Dorsolateral prefrontal cortex (tissue), 122 donors: ENCODE measurements at places on chromosomes 2 and 18.

GRCh38 chr2:237895544-237896506 lies 36.4 kb downstream of the RAMP1 start:
- DNase-seq = peak; percentile 72

GRCh38 chr2:118980573-118980972 lies 38.6 kb downstream of the MARCO start:
- DNase-seq = no peak

DNA sequence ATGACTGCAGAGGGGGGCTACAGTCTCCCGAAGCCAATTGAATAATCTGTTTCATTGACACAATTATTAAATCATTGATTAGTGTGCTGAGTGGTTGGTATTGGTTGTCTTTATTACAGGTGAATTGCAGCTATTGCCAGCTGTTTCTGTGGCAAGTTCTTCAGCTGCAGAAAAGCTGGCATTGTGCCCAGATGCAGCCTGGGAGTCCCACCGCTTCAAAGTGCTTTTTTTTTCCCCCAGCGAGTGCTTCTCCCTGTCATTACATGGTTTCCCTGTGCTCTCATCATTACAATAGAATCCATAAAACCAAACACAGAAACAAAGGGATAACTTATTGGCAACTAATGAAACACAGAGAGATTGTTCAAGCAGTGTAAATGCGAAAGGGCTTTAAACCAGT lies 164.7 kb downstream of the GRB14 start:
- no peak for DNase-seq

- no peak for DNase-seq
Observed at GRCh38 chr2:158115202-158115767, 13.6 kb downstream of the UPP2 start.

DNA sequence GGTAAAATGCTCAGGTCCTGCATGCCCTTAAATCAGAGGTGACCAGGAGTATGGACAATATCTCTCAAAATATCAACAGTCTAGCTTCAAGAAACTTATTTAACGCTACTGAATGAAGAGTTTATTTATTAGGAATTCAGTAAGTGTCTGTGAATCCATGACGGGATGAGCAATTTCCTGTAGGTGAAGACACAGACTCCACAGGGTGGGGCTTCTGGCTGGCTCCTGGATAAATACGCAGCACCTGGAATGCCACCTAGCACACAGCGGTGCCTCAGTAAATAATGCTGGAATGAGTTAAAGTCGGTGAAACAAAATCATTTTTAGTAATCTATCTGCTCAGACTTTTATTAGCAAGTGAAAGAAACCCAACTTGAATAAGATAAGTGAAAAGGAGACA lies 29.4 kb upstream of the MBP start:
- DNase-seq = no peak
